GM23248 (cell line): ENCODE measurements at places on chromosomes 6 and 20. TPM values are rescaled to one million over a fixed set of nuclear protein-coding genes. Genes with fewer than 3 reads are reported as not detected.
A peak's percentile ranks its signal among the peaks of the same experiment; 100 is the strongest.

F13A1 gene
- not detected in 2 replicates for polyA plus RNA-seq

DEFB129 gene
- not detected in 2 replicates for polyA plus RNA-seq

GRCh38 chr6:52305948-52306767, 21.6 kb upstream of the MCM3 start:
- no peak for DNase-seq
- peaks cover 20% of the 10 kb centered on the region for H3K4me1 ChIP-seq

- no peak overlapping the region for H3K27ac ChIP-seq
- no peak for DNase-seq
- H3K27me3 ChIP-seq: no peaks in the 10 kb centered on the region
- H3K36me3 ChIP-seq: no peaks in the 10 kb centered on the region
- 0 out of 2 replicates have a peak, but pooled peaks cover 4% of the 10 kb centered on the region for H3K4me1 ChIP-seq
Observed at GRCh38 chr6:108362455-108362854, 67.6 kb downstream of the AFG1L start.

DNA sequence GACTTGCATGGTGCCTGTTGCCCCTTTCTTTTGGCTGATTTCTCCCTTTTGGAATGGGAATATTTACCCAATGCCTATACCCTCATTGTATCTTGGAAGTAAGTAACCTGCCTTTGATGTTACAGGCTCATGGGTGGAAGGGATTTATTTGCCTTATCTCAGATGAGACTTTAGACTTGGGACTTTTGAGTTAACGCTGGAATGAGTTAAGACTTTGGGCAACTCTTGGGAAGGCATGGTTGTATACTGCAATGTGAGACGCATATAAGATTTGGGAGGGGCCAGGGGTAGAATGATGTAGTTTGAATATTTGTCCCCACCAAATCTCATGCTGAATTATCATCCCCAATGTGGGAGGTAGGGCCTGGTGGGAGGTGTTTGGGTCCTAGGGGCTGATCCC, 75.5 kb downstream of the SYCP2 start:
- H3K27ac ChIP-seq: no peak overlapping the region
- no peaks in the 10 kb centered on the region for H3K4me1 ChIP-seq
- no peaks in the 10 kb centered on the region for H3K36me3 ChIP-seq
- H3K4me3 ChIP-seq: no peak overlapping the region

DNA sequence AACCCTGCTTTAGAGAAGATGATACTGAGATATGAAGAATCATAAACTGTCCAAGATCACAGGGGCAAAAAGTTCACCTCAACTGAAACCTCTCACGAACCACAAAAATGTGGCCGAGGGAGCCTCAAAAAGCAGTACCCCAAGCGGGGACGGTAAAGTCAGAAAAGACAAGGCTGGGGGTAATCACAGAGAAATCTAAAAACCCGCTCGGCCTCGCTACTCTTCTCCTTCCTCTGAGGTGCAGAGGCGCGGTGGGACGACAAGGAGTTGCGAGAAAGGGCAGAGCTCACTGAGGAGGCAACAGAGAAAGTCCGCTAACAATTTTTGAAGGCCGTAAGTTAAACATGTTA, 356 bp upstream of the IRAK1BP1 start:
- peak overlapping the region; percentile 94 for H3K4me3 ChIP-seq
- H3K4me1 ChIP-seq: peaks cover 5% of the 10 kb centered on the region; the same call in 1 of the 2 replicates
- H3K27ac ChIP-seq: peak overlapping the region; percentile 20
- no peak for DNase-seq
- H3K27me3 ChIP-seq: no peaks in the 10 kb centered on the region
